LHCN-M2 (cell line): ENCODE measurements at places on chromosomes 6 and 20. TPM values are rescaled to one million over a fixed set of nuclear protein-coding genes. Genes with fewer than 3 reads are reported as not detected.

The CYP21A2 gene
- 0.13 TPM in 1 of 2 replicates, not detected in the other for total RNA-seq

The CD40 gene
- total RNA-seq, result 1.2 and 2.6 TPM in 2 replicates

The NCOA3 gene
- 16.1 and 17.5 TPM in 2 replicates for total RNA-seq

The OGFR gene
- total RNA-seq, result 64.6 and 69.7 TPM in 2 replicates

The C6orf89 gene
- 43.6 and 44.8 TPM in 2 replicates for total RNA-seq

The FARS2 gene
- 10.3 and 11.5 TPM in 2 replicates for total RNA-seq

The WFDC5 gene
- not detected in 2 replicates for total RNA-seq

The SPO11 gene
- not detected in 2 replicates for total RNA-seq

The ATP9A gene
- 1.8 and 2.0 TPM in 2 replicates for total RNA-seq

The YTHDF1 gene
- total RNA-seq, result 18.3 and 23.8 TPM in 2 replicates

The SLC17A3 gene
- not detected in 2 replicates for total RNA-seq

The SLC22A7 gene
- not detected in 2 replicates for total RNA-seq

The LHFPL5 gene
- total RNA-seq, result 0.17 TPM in 1 of 2 replicates, not detected in the other

The GLO1 gene
- 230 and 245 TPM in 2 replicates for total RNA-seq

The VSX1 gene
- 0.51 TPM in 1 of 2 replicates, not detected in the other for total RNA-seq

The NOP56 gene
- 185 and 204 TPM in 2 replicates for total RNA-seq

The CALHM5 gene
- 5.1 and 6.3 TPM in 2 replicates for total RNA-seq

The GRIK2 gene
- total RNA-seq, result 2.9 and 6.2 TPM in 2 replicates

The FITM2 gene
- total RNA-seq, result 6.8 and 7.3 TPM in 2 replicates

The POPDC3 gene
- total RNA-seq, result 64.8 and 77.9 TPM in 2 replicates

The RBM12 gene
- 45.7 and 46.2 TPM in 2 replicates for total RNA-seq

The ROS1 gene
- total RNA-seq, result 49.3 and 53.4 TPM in 2 replicates

The PACSIN1 gene
- not detected in 2 replicates for total RNA-seq

The ENPP3 gene
- 0.19 TPM in 1 of 2 replicates, not detected in the other for total RNA-seq

The SLC22A1 gene
- total RNA-seq, result 0.17 and 0.19 TPM in 2 replicates

The CCDC28A gene
- total RNA-seq, result 10.3 and 11.5 TPM in 2 replicates
